K562 (cell line): ENCODE measurements at places on chromosomes 7 and 10. TPM values are rescaled to one million over a fixed set of nuclear protein-coding genes. Genes with fewer than 3 reads are reported as not detected.
A peak's percentile ranks its signal among the peaks of the same experiment; 100 is the strongest.

BTBD16 gene
- not detected in 2 replicates for polyA plus RNA-seq

NAPEPLD gene
- polyA plus RNA-seq = 5.6 and 6.9 TPM in 2 replicates

GIMAP7 gene
- polyA plus RNA-seq = not detected in 2 replicates

GRCh38 chr7:140223515-140224221, 46.9 kb upstream of the KDM7A start:
- peak; percentile 61 for DNase-seq

GRCh38 chr7:112204499-112205342, 1.5 kb downstream of the DOCK4 start:
- DNase-seq = no peak

DNA sequence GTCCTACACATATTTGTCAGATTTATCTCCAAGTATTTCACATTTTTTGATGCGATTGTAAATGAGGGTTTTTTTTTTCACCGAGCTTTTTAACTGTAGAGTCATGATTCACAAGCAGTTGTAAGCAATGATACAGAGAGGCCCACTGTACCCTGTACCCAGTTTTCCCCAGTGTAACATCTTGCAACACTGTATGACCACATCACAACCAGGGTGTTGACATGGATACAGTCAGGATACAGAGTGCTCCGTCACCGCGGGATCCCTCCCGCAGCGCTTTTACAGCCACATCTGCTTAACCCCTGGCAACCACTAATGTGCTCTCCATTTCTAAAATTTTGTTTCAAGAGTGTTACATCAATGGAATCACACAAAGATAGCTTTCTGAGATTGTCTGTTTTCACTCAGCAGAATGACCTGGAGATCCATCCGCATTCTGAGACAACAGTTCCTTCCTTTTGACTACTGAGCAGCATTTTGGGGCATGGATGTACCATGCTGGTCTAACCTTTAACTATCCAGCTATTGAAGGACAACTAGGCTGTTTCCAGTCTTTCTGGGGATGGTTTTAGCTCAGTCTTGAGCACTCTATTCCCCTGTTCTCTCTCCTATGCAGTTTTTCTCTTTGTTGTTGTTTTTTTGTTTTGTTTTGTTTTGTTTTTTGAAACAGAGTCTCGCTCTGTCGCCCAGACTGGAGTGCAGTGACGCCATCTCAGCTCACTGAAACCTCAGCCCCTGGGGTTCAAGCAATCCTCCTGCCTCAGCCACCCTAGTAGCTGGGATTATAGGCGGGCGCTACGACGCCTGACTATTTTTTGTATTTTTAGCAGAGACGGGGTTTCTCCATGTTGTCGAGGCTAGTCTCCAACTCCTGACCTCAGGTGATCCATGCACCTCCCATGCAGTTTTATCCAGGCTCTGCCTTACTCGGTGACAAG, 25.9 kb downstream of the GPRIN2 start:
- no peak for DNase-seq

DNA sequence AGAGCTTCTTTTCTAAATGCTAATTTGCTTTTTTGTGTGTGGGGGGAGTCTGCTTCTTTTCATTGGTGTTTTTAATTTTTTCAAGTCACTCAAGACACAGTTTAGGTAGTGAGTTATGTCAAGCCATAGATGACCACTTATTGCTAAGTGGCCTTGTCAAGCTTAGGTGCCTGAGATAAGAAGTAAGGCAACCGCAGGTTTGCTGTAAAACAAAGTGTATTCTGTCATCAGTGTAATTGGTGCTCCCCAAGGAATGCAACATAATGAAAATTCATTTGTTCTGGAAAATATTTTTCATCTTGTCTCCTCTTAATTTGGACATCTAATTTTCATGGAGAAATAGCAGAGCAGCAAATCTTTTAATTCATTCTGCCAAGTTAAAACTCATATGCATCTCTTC, 249.6 kb downstream of the EXOC4 start:
- peak; percentile 17 for DNase-seq

DNA sequence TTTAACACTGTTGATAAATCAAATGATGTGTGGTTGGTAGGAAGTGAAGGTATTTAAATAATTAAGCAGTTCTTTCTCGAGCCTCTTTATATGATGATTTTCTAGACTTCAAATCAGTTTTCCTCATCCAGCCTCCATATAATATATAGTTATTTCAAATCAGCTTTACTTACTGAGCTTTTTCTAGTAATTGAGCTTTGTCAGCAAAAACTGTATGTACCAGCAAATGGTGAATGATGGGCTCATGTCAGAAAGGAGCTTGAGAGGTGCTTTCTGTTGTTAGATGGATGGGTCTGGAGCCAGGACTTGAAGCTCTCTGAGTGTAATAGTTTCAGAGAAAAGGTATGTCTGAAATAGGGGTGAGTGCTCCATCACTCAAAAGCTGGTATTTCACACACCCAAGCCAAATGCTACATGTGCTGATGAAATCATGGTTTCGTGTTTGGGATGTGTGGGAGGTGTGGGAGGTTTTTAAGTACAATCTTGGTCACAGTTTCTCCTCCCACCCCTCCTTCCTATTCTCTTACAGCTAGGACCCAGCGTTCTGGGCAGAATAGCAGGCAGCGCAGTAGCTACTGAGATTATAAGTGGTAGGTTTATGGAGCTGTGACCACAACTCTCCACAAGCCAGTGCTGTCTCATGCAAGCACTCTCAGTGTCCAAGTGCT, 55.8 kb downstream of the LRMDA start:
- DNase-seq = no peak

DNA sequence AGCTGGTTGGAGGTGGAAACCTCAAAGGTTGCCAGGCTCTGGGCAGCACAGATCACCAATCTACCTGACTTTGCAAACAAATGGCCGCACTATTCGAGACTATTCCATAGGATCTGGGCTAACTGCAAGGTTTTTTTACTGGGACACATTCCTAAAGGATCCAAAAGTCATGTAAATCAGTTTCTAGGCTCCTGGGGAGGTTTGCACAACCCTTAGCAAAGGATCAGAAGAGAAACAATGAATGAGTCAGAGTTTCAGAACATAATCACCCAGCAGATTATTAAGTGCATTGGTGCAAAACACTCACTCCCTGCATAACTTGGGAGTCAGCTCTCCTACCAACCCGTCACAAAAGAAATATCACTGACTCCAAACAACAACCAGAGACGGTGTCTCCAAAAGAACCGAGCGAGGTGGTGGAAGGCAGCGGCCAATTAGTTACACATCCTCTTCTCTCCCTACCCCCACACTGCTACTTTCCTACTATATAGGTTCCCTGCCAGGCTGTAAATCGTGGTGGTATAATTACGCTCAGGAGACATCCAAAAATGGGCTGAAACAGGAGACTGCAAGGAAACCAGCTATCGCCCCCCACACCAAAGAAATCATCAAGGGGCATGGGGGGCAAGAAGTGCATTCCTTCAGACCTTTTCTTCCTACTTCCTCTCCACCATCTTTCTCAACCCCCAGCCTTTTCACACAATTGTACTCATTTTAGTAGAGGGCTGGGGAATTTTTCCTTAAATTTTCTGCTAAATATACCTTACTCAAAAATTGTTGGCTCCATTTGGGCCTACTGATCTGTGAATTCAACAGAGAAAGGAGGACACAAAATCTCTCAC, 3.2 kb downstream of the UBE2H start:
- DNase-seq = peak; percentile 10

DNA sequence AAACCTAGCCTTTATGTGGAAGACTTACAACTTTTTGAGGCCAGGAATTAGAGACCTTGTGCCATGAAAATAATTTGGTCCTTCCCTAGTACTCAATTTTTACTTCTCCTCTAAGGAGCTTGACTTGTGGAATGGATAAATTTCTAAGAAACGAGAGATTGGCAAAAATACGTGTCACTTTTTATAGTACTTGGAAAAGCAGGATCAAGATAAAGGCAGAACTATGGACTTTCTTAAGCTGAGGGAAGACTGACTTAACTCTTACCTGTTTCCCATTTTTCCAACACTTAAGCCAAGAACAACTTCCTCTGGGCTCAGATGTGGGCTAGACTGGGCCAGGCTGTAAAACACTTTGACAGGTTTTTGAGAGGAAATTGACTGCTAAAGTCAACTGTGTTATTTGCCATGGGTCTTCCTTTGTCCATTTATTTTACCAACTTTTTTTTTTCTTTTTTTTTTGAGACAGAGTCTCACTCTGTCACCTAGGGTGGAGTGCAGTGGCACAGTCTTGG, 2.0 kb upstream of the WBP1L start:
- no peak for DNase-seq

DNA sequence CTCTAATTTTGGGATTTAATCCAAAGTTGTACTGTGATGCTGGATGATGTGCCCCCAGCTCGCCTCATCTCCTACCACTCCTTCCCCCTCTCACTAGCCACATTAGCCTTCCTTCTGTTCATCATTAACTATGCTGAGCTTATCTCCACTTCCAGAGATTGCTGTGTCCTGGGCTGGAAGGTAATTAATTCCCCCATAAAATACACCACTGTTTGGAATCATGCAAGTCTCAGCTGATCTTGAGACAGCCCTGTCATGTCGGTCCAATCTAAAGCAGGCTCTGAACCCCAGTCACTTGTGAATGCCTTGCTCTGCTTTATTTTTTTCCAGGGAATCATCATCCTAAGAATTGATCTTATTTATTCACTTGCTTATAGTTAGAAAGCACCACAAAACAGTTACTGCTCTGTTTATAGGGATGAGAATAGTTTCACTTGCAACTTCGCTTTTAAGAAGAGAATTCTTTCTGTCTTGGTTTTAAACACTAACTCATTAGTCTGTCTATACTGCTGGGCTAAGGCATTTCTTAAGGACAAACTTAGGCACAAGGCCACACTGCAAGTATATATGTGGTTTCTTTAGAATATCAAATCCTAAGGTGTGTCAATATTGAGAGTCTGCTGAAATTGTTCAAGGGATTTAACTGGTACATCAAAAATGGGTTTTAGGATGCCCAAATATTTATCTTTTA, 341.1 kb upstream of the SEMA3A start:
- DNase-seq = no peak

DNA sequence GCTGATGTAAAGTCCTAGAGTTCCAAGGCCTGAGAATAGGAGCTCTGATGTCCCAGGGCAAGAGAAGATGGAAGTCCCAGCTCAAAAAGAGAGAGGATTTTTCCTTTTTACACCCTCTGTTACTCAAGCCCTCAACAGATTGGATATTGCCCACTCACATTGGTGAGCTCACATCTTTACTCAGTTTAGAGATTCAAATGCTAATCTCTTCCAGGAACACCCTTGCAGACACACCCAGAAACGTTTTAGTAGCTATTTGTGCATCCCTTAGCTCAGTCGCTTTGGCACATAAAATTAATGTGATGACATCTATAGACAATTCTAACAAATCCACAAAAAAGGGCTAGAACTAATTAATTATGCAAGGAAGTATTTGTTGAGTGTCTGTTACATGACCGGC, 27.1 kb downstream of the ARMC3 start:
- no peak for DNase-seq

DNA sequence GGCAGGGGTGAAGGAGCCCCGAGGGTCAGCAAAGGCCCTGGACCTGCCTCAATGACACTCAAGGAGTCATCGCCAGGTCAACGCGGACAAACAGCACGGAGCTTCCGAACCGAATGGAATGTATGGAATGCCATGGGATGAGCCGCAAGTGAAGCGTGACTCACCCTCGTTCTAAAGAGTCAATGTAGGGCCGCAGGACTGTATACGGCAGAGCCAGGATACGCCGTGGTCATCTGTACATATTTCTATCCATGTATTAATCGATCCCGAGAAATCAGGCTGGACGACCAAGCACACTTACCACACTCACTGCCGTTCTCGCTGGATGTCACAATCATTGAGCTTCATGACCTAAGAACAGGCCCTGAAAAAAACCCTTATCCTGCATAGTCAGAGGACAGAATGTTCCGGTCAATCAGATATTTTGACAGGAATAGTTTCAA, 4.3 kb downstream of the SNX8 start:
- DNase-seq = no peak

GRCh38 chr10:59817773-59818172, 64.5 kb upstream of the MRLN start:
- no peak for DNase-seq

GRCh38 chr7:30755384-30756154, 3.6 kb downstream of the INMT start:
- DNase-seq = no peak

DNA sequence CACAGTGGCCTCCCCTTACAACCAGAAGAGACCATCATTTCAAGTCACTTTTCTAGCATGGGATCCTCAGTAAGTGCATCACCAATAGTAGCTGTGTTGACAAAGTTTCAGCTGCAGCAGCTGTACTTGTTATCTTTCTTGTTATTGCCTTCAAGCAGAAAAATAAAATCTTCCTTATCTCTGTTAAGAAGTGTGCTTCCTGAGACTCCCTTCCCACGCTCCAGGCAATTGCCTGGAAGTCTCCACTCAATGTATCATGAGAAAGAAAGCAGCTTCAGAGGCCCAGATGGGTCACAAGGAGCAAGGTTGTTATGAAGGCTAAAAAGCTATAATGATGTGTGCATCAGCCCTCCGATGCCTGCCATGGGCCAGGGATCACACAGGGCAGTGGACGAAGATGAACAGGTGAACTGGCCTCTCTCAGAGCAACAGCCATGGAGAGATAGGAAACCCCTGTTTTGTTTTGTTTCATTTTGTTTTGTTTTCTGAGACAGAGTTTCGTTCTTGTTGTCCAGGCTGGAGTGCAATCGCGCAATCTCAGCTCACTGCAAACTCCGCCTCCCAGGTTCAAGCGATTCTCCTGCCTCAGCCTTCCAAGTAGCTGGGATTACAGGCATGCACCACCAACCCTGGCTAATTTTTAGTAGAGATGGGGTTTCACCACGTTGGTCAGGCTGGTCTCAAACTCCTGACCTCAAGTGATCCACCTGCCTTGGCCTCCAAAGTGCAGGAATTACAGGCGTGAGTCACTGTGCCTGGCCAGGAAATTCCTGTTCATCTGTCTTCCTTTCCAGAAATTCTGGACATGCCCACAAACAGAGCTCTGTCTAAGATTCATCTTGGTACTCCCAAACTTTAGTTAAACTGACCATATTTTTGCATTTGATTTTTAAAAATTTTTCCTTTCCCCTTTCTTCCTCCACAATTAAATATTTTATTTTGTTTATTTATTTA, 340.5 kb downstream of the TNS3 start:
- DNase-seq = no peak

DNA sequence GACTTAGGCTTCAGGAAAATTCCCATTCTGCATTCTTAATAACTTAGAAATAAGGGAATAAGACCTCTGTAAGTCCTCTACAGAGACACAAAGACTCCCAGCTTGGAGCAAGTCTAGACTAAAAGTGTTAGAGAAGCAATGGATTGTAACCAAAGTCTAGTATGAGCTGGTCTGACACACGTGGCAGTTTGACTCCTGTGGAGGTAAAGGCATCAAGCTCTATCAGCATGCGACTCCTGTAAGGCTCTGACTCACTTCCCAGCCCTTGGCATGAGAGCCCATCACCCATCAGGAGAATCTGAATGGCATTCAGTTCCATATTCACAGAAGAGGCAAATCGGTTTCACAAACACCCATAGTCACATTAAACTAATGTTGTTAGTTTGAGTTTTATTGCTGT, 4.4 kb upstream of the VSTM4 start:
- DNase-seq = no peak

DNA sequence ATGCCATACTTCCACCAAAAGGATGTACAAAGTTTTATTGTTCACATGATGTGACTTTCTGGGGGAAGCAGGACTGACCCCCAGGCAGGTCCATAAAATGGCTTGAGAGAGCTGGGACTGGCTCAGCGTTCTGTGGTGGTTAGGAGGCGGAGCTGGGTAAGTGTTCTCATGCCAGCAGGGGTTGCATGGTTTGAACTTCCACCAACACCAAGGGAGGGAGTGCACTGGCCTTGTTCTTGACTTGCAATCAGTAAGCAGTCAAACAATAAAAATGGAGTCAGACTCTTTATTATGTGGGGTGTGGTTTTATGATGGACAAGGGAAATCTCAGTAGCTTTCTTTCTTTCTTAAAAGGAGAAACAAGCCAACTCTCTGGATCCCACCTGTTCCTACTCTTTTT, 95.4 kb upstream of the PRR15 start:
- no peak for DNase-seq

GRCh38 chr7:39623732-39624441, 515 bp downstream of the RALA start:
- no peak for DNase-seq
